SK-N-MC (cell line): ENCODE measurements at places on chromosomes 11 and 22.
A peak's percentile ranks its signal among the peaks of the same experiment; 100 is the strongest.

GRCh38 chr22:33219648-33220384 is 161.6 kb upstream of the SYN3 start:
- no peak for DNase-seq

DNA sequence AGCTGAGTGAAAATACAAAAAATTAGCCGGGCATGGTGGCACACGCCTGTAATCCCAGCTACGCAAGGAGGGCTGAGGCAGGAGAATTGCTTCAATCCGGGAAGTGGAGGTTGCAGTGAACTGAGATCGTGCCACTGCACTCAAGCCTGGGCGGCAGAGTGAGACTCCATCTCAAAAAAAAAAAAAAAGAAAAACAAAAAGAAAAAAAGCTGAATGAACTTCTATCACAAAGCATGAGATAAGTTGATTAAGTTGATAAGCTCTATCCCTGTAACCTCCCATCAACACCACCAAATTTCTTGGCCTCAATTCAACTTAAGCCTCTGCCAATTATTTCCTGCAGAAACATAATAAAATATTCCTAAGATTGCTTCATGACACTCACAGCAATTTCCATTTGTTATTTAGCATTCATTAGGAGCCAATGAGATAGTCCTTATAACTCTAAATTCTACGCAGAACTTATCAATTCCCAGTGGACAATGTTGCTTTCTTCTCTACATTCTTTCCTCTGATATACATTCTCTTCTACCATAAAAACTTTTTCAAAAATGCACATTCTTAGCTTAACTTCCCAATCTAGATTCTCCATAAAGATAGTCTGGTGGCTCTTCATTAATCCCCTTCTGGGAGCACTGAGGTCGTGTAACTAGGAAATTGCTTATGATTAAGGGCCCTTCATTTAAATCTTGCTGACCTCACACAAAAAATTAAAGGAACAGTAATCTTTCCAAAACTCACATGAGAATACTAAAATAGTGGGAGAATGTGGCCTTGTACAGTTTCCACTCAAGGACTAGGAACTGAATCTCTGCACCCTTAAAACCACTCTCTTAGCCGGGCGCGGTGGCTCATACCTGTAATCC is 2.9 kb downstream of the AMBRA1 start:
- peak; percentile 53 for DNase-seq

GRCh38 chr22:28141614-28142013 is 222.6 kb upstream of the PITPNB start:
- DNase-seq: no peak

- DNase-seq: no peak
Measured at GRCh38 chr11:16193897-16194381, 162.4 kb downstream of the SOX6 start.

- DNase-seq: no peak
Measured at GRCh38 chr22:41826430-41827383, 6.2 kb upstream of the SREBF2 start.

DNA sequence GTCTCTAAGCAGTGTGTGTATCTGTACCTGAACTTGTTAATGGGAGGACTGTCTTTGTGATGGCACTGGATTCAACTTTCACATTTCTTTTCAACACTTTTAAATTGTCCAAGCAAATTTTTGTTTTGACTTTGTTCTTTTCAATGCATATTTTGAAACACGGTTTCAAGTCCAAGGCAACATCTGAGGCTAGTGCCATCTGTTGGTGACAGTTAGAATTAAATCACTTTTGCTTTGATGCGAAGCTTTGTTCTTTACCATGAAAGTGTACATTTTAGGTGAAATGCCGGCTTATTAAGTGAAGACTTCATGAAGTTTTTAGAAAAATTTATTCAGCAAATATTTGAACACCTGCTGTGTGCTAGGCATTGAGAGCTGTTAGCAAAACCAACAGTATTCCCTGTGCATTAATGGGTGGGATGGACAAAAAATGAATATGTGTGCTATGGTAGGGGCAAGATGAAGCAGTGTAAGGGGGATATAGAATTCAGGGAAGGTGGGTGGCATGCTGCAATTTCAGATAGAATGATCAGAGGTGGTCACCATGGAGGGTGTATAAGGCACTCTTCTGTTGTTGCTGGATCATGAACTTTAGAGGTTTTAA is 70.2 kb downstream of the DDX10 start:
- no peak for DNase-seq

GRCh38 chr11:9660886-9661285 is 3.0 kb upstream of the SWAP70 start:
- DNase-seq: no peak

DNA sequence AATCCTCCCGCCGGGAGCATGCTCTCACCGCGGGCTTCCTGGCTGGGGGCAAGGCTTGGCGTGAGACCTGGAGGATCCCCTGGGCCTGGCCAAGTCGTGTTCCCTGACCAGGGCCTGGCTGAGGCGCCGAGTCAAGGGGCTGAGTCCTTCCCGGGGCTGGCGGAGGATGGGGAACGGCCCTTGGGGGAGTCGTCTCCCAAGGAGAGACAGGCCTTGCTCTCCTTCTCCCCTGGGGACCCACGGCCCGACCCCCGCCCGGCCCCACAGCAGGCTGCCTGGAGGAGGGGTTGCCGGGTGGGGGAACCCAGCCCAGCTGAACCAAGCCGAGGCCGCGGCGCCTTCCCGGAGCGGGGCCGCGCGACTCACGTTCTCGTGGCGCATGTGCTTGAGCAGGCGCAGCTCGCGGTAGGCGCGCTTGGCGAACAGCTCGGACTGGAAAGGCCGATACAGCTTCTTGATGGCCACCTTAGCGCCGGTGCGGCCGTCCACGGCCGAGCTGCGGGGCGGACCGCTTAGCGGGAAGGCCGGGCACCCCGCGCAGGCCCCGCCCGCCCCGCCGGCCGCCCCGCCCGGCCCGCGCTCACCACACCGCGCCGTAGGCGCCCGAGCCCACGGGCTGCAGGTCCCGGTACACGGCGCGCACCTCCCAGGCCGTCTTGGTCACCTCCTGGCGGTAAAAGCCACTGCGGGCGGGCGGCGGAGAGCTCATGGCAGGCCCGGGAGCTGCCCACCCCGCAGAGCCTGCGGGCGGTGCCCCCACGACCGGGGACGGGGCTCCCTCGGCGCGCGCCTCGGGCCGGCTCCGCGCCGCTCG is 475 bp downstream of the MAPK12 start:
- DNase-seq: no peak

DNA sequence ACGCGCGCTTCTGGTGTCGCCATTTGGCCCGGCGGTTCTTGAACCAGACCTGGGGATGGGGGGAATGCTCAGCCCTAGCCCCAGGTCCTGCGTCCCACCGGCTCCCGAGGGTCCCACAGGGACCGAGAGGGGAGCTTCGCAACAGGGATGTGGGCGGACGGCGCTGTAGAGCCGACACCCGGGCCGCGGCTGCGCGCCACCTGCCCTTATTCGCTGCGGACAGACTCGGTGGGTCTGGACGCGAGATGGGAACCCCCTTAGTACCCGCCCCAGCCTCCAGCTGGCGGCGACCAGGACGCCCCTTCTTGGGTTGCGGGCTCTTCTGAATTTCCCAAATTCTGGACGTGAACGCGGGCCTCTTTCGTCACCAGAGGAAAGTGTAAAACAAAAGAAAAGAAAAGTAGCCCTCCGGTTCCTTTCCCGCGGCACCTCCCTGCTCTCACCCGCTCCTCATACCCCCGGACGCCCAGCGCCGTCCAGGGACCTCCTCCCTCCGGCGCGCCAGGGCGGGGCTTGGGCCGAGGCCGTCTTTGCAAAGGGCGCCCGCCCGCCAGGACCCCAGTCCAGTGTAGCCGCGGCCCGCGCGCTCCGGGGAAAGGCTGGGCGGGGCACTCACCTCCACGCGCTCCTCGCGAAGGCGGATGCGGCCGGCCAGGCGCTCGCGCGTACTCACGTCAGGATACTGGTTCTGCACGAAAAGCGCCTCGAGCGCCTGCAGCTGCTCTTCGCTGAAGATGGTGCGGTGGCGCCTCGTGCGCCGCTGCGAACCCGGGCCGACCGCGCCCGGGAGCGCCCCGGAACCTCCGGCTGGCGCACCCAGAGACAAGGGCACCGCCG is 827 bp downstream of the GSC2 start:
- DNase-seq: no peak

DNA sequence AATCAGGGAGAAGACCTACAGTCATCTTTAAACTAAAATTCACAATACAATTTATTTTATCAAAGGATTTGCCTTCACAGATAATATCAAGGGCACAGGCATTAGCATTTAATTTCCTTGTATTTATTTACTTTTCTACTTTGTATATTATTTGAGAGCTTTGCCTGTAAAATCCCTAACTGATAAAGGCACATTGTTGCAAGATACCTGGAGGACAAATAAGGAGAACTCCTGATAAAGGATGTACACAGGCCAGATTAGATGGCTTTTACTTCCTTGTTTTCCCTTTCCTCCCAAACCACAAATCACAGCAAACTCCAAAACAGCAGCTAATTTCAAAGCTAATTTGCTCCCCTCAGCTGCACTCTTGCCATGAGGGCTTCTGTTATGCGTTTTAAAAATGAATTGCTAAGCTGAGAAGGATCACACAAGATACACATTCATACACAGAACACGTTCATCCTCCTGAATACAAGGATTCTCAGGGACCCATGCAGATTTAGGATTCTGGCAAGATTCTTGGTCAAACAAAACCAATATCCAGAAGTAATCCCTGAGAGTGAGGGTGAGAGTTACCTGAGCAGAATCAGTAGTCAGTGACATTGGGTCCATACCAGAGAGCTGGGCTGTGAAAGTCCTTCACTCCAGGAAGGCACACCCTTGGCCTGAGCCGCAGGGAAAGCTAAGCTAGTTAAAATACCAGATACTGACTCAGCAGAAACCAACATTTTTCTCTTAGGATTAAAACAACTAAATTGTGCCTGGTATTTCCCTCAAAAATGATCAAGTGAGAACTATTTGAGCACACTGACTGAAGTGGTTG is 100.3 kb upstream of the CLPB start:
- DNase-seq: no peak

DNA sequence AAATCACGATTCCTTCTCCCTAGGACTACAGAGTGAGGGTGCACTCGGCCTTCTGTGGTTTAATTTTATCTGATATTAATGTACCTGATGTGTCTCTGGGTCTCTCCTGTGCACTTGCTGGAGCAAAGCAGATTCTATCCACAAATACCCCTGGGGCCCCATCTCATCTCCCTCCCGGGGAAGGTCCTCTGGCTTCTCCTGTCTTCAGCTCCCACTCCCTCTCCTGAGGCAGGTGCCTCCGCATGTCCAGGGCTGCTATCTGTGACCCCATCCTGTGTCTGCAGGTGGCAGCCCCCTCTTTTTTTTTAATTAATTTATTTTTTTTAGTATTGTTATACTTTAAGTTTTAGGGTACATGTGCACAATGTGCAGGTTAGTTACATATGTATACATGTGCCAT is 558.7 kb downstream of the BRD1 start:
- no peak for DNase-seq

GRCh38 chr22:27583856-27584255 is 217.7 kb downstream of the MN1 start:
- no peak for DNase-seq
